Endothelial cell of umbilical vein (primary cell): ENCODE measurements at places on chromosomes 16 and 17. TPM values are rescaled to one million over a fixed set of nuclear protein-coding genes. Genes with fewer than 3 reads are reported as not detected.

The FOXN1 gene
- polyA plus RNA-seq: not detected in 2 replicates

The MT3 gene
- 0.37 TPM in 1 of 2 replicates, not detected in the other for polyA plus RNA-seq

The ADAP2 gene
- 0.28 and 0.53 TPM in 2 replicates for polyA plus RNA-seq

The CNTROB gene
- polyA plus RNA-seq: 24.9 and 27.8 TPM in 2 replicates

The ADAMTS18 gene
- polyA plus RNA-seq: 11.7 and 18.4 TPM in 2 replicates

The C1QTNF8 gene
- not detected in 2 replicates for polyA plus RNA-seq

The CCDC154 gene
- polyA plus RNA-seq: 0.13 and 0.65 TPM in 2 replicates

The OR4D1 gene
- not detected in 2 replicates for polyA plus RNA-seq

The C1QTNF1 gene
- polyA plus RNA-seq: 2.5 and 3.1 TPM in 2 replicates

The SOCS7 gene
- polyA plus RNA-seq: 5.9 and 6.6 TPM in 2 replicates

The SGF29 gene
- 3.4 and 3.6 TPM in 2 replicates for polyA plus RNA-seq

The KCNJ12 gene
- polyA plus RNA-seq: 0.19 and 0.21 TPM in 2 replicates

The HOXB5 gene
- 2.0 and 2.6 TPM in 2 replicates for polyA plus RNA-seq

The NFAT5 gene
- polyA plus RNA-seq: 17.2 and 18.1 TPM in 2 replicates

The NPIPA8 gene
- polyA plus RNA-seq: 17.5 and 18.5 TPM in 2 replicates
